ENCODE measurements at places on chromosomes 5 and 9.

DNA sequence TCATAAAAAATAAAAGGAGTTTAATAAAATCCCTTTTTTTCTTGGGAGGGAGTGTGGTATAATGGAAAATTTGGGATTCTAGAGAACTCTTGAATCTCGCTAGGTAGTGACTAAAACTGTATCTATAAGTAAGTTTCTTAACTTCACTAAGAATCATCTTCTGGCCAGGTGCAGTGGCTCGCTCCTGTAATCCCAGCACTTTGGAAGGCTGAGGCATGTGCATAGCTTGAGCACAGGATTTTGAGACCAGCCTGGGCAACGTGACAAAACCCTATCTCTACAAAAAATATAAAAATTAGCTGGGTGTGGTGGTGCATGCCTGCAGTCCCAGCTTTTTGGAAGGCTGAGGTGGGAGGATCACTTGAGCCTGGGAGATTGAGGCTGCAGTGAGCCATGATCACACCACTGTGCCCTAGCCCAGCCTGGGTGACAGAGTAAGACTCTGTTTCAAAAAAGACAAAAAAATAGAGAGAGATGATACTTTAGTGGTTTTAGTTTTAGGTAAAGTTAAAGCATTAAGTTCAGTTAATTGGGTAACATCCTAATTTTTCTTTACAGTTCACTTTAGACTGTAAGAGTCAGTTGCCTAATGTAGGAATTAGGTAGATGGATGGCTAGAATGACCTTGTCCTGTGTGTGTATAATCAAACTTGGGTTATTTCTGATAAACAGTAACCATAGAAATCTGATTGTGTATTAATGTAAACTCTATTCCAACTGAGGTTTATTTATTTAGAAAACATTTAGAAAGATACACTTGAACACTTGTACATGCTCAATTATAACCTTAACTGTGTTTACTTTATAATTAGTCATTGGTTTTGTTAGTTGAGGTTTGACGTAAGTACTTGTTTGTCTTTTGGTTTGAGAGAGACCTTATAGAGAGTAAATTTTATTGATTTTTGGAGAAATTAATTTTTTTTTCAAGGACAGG lies 17.8 kb downstream of the UNC13B start:
- DNase-seq, result no peak

GRCh38 chr5:172049226-172049796 lies 42.9 kb upstream of the FBXW11 start:
- no peak for DNase-seq

GRCh38 chr5:1445689-1446601 lies 705 bp upstream of the SLC6A3 start:
- DNase-seq, result no peak

GRCh38 chr9:673966-674526 lies 167.5 kb upstream of the DMRT1 start:
- no peak for DNase-seq

DNA sequence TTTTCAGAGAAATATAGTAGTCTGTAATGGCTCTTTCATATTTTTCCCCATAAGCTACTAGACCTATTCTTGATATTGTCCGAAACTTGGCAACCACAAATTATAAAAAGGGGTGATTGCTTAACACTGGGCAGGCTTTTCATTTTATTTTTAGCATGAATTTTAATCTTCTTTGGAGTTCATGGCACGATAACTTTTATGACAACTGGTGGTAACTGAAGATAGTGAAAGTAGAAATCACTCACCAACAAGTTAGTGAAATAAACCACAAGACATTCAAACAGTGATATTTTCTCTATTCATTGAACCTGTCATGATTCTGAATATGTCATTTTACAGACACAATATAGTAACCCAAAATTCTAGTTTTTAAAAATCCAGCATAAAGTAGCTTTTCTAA lies 213.9 kb downstream of the PRDM9 start:
- no peak for DNase-seq

All from stimulated activated CD8-positive, alpha-beta memory T cell treated with anti-CD3 and anti-CD28 coated beads, Interleukin-7, amount 100 ng/mL, for 24 hours (primary cell).